ENCODE measurements at places on chromosomes 2 and 18.
A peak's percentile ranks its signal among the peaks of the same experiment; 100 is the strongest.

- DNase-seq = no peak
Observed at GRCh38 chr2:230441227-230441897, 25.4 kb downstream of the SP100 start.

DNA sequence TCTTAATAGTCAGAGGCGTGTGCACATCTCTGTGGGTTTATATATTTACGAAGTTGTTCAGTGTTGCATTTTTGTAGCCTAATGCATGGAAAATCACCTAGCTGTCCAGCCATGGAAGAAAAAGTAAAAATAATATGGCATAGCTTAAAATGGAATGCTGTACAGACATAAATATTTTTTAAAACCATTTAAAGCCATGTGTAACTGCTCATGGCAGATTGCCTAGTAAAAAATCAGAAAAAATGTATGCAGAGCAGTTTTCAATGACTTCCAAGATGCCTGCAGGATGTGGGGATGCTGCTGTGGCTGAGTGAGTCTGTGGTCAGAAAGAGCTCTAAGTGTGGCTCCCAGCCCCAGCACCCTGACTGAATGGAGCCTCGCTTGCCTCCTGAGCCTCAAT lies 64.8 kb upstream of the ALKAL2 start:
- DNase-seq = no peak

- DNase-seq = no peak
Observed at GRCh38 chr2:198662905-198663304, 794.8 kb downstream of the SATB2 start.

- DNase-seq = no peak
Observed at GRCh38 chr2:7601990-7602389, 684.8 kb downstream of the RNF144A start.

DNA sequence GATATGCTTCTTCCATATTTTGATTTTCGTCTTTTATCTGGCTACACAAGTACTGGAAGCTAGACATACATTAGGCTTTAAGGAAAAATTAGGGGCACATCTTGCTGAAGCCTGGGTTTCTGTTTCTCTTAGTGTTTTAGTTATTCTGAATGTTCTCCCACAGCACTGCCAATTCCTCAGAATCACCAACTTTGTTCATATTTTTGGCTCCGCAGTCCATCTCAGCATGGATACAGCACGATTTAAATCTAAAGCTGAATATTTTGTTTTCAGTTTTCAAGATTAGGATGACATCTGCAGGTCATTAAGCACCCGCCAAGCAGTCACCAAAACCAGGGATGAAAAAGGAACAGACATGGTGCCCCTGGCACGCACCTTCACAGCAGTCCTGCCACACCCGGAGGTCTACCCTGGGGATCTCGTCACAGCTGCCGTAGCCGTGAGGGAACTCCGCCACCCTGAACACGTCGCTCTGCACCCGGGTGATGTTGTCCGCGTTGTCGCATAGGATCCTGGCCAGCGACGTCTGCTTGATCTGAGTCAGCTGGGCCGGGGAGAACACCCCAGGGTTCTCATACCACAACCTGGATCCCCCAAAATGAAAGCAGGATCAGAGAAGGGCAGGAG lies 101.2 kb downstream of the PXDN start:
- DNase-seq = no peak

GRCh38 chr2:204545861-204546735 lies 823 bp downstream of the PARD3B start:
- peak; percentile 64 for DNase-seq

- no peak for DNase-seq
Observed at GRCh38 chr18:26738706-26739105, 126.8 kb downstream of the AQP4 start.

GRCh38 chr2:203225423-203226039 lies 13.3 kb upstream of the CYP20A1 start:
- DNase-seq = no peak

- no peak for DNase-seq
Observed at GRCh38 chr18:70046796-70047195, 99.1 kb upstream of the CD226 start.

- no peak for DNase-seq
Observed at GRCh38 chr2:120360307-120360855, 14.4 kb downstream of the INHBB start.

DNA sequence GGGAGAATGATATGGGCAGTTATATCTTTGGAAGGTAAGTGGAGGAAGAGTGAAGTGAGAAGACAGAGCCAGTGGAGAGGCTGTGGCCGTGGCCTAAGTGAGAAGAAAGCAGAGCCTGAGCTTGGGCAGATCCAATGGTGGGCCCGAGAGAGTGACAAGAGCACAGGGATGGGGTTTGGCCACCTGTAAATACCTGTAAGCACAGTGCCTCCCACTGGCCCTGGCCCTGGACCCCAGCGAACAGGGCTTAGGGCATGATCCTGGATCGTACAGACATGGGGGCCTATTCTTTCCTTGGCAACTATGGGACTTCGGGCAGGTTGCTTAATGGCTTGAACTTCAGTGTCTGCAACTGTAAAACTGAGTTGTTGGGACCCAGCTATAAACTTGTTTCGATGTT lies 44.1 kb downstream of the MTCL1 start:
- DNase-seq = no peak

DNA sequence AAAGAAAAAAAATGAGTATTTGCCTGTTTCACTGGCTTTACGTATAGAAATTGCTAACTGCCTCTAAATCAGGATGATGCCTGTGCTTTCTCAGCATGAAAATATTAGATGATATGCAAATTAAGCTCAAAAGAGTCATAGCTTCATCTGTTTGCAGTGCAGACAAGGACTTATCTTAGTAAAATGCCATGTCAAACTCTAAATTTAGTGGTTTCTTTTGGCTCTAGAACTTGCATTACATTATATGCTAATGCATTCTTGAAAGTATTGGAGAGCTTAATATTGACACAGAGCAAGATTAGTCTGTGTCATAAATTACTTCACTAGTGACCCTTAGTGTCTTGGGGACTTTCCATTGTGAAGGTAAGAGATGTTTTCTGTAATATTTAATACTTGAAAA lies 1109.1 kb upstream of the NRXN1 start:
- no peak for DNase-seq

DNA sequence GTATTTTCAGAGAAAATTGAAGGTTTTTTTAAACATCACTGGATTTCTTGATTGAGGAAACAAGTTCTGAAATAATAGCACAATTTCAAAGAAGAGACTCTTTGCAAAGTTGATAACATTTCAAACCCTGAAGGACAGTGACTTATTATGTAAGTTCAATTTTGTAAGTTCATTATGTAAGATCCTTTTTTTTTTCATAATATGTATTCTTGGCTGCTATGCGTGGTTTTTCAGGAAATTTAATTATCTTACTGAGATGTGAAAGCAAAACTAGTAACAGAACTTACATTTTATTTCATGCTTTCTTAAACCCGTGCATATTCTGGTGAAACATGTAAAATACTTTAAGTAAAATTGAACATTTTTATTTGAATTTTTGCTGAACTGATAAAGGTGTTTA lies 65.4 kb downstream of the RIF1 start:
- DNase-seq = no peak

DNA sequence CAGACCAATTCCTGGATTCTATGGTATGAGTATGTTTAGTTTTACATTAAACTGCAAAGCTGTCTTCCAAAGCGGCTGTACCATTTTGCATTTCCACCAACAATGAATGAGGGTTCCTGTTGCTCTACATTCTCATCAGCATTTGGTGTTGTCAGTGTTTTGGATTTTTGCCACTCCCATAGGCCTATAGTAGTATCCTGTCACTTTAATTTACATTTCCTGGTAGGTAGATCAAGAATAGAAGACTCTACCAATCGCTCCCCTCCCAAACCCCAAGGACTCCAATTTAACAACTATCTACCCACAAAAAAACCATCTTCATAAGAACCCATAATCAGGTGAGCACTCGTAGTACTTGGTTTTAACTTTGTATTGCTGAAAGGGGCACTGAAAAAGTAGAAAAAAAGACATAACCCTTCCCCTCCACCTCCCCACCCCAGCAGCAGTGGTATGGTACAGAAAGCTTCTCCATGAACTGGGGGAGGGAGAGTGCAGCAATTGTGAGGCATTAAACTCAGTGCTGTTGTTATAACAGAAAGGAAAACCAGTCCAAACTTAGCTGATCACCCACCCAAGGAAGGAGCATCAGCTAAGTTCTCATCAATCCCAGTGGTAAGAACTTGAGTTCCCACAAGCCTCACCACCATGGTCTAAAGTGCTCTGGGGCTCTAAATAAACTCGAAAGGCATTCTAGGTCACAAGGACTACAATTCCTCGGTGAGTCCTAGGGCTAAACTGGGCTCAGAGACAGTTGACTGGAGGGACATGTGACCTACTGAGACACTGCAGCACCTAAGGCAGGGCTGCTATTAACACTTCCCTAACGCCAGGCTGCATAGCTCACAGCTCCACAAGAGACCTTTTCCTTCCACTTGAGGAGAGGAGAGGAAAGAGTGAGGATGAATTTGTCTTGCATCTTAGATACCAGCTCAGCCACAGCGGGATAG lies 35.5 kb upstream of the CYTIP start:
- DNase-seq = no peak

GRCh38 chr2:196105951-196106350 lies 37.3 kb upstream of the DNAH7 start:
- no peak for DNase-seq

DNA sequence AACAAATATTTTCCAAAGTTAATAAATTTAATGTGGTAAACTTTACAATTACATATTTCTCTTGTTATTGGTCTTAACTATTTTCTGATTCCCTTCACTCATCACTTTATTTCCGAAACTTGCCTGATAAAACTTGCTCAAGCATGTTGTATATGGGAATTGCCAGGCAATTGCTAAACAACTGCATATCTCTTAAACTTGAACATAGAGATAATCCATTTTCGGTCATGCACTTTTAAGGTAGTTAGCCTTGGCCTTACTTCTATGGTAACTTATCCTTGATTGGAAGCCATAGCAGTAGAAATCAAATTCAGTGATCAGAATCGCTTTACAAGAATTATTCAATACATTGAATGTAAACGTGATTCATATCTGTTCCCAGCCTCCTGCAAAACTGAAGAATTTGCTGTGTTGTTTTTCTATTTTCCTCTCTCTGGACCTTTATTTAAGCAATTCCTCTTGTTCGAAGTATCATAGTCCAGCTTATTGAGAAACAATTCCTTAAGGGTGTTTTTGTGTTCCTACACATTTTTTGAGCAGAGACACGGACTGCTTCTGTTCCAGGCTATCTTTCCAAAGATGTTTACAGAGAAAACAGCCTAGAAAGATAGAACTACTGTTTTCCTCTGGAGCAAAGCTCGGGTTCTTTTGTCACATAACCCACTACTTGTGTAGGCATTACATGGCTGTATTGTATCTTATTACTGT lies 674.3 kb downstream of the IRS1 start:
- DNase-seq = no peak

DNA sequence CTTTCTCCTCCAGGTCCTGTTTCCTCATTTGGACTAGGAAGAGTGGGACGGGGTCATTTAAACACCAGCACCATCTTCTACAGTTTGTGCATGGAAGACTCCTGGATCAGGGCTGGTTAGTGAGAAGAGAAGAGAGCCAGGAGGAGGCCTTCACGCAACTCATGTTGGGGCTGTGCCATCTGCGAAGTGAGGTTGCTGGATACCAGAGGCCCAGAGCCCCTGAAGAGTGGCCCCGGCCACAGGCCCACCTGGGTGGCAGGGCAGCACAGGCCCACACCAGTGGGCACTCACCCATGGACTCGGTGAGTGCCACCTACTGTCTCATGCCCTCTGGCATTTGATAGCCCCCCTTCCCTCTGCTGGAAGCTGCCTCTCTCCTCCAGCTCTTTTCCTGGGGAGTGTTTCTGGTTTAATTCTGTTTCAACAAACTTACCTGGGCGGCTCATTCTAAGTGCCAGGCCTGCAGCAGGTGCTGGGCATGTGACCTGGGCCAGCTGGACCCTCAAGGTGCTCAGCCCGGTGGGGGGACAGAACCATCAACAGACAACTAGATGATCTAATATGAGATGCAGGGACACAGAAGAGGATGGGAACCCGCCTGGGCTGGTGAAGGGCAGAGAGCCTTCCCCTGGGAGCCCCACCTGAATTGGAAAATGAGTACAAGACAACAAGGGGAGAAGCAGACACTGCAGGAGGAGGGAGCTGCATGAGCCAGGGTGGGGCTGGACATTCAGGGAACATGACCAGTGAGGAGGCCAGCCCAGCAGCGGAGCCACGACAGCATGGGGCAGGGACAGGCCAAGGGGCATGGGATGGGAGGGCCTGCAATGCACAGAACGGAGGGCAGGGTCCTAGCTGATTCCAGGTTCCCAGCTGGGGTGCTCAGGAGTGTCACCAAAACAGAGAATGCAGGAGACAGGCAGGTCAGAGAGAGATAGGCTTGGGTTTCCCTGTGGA lies 70.6 kb downstream of the MARCO start:
- no peak for DNase-seq

GRCh38 chr2:191995285-191995684 lies 148.4 kb upstream of the CAVIN2 start:
- no peak for DNase-seq

DNA sequence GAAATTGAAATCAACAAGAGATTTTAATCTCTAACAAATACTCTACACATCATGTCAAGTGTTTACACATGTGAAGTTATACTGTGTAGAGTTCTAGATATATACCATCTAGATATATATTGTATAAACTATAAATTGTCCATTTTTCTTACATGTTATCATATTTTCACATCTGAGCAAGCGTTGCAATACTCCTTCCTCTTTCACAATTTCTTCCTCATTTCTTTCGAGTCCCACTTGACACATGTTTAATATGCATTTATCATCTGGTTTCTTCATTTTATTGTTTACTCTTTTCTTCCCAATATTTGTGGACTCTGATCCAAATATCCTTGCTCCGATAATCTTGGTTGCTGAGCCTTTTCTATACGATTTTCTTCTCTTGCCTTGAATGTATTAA lies 50.2 kb downstream of the UNC80 start:
- no peak for DNase-seq

DNA sequence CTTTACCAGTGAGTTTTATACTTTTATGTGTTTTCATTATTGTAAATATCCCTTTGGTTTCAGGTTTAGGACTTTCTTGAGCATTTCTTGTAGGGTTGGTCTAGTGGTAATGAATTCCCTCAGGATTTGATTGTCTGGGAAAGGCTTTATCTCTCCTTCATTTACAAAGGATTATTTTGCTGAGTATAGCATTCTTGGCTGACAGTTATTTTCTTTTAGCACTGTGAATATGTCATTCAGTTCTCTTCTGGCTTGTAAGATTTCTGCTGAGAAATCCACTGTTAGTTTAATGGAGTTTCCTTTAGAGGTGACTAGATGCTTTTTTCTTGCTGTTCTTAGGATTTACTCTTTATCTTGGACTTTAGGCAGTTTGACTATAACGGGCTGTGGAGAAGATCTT lies 373.9 kb downstream of the TSN start:
- no peak for DNase-seq

- no peak for DNase-seq
Observed at GRCh38 chr2:64400105-64400728, 53.7 kb upstream of the LGALSL start.

All from NCI-H748 treated with DMSO at 0.1 percent for 48 hours (cell line).